Occipital lobe (tissue), 3 donors: ENCODE measurements at places on chromosomes 5 and 9. TPM values are rescaled to one million over a fixed set of nuclear protein-coding genes. Genes with fewer than 3 reads are reported as not detected.

- no peak for DNase-seq
Measured at GRCh38 chr9:3578786-3579185, 53.0 kb upstream of the RFX3 start.

- DNase-seq = no peak
Measured at GRCh38 chr5:43642428-43642827, 39.4 kb downstream of the NNT start.

DNA sequence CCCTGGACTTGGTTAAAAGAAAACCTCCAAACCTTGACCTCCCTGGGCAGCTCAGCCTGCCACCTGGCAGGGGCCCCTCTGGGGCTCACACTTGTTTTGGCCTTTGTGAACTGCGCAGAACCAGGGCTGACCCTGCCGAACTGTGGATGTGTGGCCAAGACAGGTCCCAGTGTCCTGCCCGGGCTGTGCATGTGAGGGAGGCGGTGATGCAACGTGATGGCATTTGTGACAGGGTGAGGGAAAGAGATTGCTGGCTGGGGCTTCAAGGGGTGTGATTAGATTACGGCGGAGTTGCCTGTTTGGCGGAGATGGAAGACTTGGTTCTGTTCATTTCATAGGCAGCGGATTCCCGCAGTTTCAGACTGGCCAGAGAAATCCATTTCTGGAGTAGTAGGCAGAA, 30.4 kb upstream of the NKX2-5 start:
- no peak for DNase-seq

- no peak for DNase-seq
Measured at GRCh38 chr5:121285801-121286521, 565.7 kb upstream of the FTMT start.

The SHISAL2B gene
- not detected for total RNA-seq

The CLINT1 gene
- 66.9 TPM for total RNA-seq

GRCh38 chr9:103991698-103992097, 102.4 kb upstream of the SMC2 start:
- DNase-seq = no peak

DNA sequence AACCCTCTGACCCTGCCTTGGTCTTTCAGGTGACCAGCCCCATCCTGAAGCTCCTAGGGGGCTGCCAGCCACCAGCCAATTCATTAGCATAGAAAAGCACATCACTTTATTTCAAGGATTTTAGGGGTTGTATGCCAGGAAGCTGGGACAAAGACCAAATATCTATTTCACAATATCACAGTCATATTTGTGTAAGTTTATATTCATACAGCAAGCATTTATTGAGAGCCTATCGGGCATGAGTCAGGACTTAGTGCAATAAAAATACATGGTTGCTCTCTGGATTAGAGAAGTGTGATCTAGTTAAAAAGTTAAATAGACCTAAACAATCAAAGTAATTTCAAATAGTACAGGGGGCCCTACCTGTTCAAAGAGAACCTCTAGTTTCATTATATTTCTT, 113.8 kb downstream of the ERCC6L2 start:
- no peak for DNase-seq

The PRDM9 gene
- not detected for total RNA-seq

GRCh38 chr9:4207881-4208615, 91.8 kb downstream of the GLIS3 start:
- no peak for DNase-seq
